ENCODE measurements at places on chromosomes 11 and 22.
A peak's percentile ranks its signal among the peaks of the same experiment; 100 is the strongest.

- no peak for ATAC-seq
Observed at GRCh38 chr11:74490941-74491340, 2.6 kb downstream of the LIPT2 start.

DNA sequence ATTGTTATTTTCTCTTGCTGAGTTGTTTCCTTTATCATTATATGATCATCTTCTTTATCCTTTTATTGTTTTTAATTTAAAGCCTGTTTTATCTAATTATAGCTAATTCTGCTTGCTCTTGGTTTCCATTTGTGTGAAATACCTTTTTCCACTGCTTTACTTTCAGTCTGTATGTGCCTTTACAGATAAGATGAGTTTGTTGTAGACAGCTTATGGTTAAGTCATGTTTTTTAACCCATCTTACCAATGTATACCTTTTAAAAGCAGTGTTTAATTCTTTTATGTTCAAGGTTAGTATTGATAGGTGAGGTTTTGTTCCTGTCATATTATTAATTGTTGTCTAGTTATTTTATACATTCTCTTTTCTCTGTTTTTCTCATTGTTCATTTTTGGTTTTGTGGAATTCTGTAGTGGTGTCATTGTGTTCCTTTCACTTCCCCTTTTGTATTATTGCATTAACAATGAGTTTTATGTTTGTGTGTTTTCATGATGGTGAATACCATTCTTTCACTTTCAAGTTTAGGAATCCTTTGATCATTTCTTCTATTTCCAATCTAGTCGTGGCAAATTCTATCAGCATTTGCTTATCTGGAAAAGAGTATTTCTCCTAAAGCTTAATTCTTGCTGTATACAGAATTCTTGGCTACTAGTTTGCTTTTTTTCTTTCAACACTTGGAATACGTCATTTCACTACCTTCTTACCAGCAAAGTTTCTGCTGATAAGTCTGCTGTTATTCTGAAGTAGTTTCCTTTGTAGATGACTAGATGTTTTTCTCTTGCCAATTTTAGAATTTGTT lies 21.8 kb downstream of the OR5AN1 start:
- no peak for ATAC-seq

DNA sequence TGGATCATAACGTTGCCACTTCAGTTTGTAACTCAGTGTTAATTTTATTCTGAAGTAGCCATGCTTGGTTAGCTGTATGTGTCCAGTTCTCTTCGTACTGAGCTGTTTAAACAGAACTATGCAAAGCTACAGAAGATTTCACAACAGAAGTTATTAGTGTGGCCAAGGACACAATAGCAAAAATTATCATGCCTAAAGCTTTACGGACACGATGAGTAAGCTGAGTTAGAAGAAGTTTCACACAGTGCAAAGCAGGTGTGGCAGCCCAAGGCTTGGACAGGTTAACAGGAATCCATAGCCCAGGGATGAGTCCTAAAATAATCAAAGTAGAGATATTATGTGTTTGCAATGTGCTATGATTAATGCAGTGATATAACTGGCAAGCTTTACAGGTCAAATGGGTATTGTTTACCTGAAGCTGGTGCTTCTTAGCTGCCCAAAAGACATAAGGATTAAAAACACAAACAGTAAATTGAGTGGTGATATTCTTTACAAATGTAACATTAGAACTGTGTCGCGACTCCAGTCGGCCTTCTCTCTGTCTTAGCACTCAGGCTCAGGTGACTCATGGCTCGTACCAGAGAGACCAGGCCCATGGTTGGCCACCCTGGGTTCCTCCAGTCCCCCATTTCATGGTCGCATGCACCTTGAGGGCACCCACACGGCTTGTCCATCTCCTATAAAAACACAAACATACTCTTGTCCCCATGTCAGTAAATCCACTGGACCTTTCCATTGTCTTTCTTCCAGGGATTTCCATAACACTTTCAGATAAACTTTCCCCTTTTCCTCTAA lies 35.5 kb upstream of the NCAM1 start:
- ATAC-seq, result peak; percentile 31

DNA sequence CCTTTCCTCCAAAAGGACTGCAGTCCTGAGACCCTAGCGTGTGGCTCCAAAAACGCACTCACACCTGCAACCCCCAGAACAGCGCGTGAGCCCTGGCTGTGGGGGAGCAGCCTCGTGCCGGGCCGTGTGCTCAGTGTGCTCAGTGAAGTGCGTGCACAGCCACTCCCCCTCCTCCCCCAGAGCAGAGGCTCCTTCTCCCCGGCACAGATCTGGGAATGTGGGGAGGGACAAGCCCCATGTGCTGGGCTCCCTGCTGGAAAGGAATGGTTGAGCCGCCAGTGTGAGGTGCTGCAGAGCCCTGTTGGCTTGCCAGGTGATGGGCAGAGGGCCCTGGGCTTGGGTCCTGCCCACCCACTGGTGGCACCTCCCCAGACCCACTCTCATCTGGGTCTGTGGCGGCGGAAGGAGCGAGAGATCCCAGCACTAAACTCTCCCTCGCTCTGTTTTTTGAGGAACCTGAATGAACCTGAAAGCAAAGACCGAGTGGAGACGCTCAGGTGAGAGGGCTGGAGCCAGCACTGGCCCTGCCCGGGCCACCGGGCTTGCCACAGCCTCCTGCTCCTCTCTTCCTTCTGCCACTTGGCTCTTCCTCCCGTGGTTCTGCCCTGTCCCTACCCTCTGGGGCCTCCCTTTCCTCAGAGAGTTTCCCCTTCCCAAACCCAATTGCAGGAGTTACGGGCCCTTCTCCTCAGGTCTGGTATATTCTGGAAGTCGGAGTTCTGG lies 9.0 kb downstream of the RCOR2 start:
- no peak for ATAC-seq

- ATAC-seq, result no peak
Observed at GRCh38 chr11:129260750-129261149, 68.6 kb upstream of the ARHGAP32 start.

GRCh38 chr11:75771646-75772410 lies 3.2 kb downstream of the DGAT2 start:
- peak; percentile 53 for ATAC-seq

- ATAC-seq, result peak; percentile 66
Observed at GRCh38 chr11:60951904-60952741, at the start of gene SLC15A3. TSS of gene SLC15A3 (minus strand) at chr11:60952176. CDS start at chr11:60951551, 625 bp downstream.

GRCh38 chr22:41982865-41983264 lies 13.6 kb downstream of the SEPTIN3 start:
- no peak for ATAC-seq

DNA sequence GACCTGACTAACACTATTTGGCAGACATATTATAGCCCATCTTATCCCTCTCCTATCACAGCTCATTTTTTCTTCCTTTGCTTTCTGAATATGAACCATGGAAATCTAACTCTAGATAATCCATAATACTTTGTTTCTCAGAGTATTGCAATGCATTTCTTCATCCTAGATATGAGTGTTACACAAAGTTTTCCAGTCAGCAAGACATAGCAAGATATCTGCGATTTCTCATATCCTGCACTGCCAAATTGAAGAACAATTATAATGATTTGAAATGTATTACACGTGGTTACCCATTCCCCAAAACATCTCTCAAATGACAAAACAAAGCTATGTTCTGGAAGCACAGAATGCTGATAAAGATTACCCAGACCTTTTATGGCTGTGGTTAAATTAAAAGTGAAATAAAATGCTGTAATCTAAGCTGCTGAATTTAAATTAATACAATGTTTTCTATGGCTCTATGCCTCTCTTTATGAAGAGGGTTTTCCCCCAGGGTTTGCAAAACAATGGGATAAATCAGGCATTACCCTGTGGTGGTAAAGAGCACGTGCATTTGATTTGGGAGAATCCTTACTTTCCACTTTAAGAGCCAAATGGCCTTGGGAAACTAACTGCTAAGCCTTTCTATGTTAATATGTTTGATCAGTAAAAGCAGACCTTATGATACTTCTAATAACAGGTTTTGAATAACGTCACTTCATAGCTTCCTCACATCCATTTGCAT lies 1291.0 kb upstream of the CNTN5 start:
- ATAC-seq, result no peak

DNA sequence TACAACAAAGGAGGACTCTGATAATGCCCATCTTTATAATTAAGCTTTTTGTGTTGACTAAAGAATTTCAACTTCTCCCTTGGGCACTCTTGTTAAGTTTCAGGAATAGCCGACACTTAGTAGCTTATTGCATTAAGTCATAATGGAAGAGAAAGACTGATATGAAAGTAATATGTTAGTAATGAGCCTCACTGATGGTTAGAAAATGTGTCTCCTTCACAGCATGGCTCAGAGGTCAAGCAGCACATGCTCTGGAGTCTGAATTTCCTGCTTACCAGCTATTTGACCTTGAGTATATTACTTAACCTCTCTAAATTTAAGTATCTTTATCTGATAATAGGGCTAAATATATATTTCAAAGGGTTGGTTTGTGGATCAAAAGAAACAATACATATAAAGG lies 39.0 kb downstream of the PDGFD start:
- no peak for ATAC-seq

- peak; percentile 60 for ATAC-seq
Observed at GRCh38 chr11:44943118-44943517, 7.6 kb downstream of the TP53I11 start.

- no peak for ATAC-seq
Observed at GRCh38 chr11:111772535-111772934, 6.3 kb upstream of the PPP2R1B start.

- no peak for ATAC-seq
Observed at GRCh38 chr11:88332851-88333250, 4.7 kb downstream of the CTSC start.

DNA sequence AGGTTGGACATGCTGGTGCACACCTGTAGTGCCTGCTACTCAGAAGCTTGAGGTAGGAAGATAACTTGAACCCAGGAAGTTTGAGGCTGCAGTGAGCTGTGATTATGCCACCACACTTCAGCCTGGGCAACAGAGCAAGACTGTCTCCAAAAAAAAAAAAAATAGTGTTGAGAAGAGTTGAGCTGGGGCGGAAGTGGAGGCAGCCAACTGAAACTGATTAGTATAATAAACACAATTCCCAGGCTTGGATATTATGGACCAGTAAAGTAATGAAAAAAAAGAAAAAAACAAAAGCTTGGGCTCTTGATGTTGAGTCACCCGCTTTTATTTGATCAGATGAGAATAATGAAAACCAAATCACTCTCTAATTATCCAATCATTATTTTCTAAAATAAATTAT lies 21.0 kb downstream of the LDLRAD3 start:
- ATAC-seq, result no peak

- ATAC-seq, result no peak
Observed at GRCh38 chr11:3380706-3381545, 2.0 kb upstream of the ZNF195 start.

DNA sequence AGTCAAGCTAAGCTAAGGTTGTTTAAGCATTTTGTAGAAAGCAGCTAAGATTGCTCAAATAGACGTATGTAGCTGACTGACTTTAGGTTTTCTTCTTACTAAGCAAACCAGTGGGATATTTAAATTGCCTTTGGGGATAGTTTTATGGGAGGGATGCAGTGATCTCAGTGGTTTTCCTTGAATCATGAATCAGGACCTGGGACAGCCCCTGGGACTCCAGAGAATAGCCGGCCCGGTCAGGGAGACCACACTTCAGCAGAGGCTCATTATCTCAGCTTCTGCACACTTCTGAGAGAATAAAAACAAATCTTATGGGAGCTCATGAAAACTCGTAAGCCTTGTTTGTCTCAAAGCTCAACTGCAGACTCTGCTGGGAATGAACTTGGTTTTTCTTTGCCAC lies at the start of gene OR9I1:
Gene OR9I1 (minus strand): TSS at position 62 of the 400 bp plus-strand sequence. CDS start 6,086 bp downstream, outside the sequence.
- no peak for ATAC-seq

DNA sequence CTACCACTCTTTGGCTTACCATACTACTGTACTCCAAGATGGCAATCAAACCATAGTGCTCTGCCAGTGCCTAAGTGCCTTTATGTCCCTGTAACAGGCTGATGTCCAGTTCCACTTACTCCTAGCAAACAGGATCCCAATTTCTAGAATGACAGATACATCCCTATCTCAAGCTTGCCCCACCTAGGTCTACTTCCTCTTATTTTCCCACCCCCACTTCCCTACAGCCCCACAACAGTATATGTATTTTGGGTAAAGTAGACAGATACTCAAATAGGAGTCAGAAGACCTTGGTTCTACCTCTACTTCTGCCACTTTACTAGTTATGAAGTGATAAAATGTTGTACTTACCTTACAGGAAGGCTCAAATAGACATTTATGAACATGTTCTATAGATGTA lies 24.1 kb downstream of the SIK3 start:
- ATAC-seq, result no peak

DNA sequence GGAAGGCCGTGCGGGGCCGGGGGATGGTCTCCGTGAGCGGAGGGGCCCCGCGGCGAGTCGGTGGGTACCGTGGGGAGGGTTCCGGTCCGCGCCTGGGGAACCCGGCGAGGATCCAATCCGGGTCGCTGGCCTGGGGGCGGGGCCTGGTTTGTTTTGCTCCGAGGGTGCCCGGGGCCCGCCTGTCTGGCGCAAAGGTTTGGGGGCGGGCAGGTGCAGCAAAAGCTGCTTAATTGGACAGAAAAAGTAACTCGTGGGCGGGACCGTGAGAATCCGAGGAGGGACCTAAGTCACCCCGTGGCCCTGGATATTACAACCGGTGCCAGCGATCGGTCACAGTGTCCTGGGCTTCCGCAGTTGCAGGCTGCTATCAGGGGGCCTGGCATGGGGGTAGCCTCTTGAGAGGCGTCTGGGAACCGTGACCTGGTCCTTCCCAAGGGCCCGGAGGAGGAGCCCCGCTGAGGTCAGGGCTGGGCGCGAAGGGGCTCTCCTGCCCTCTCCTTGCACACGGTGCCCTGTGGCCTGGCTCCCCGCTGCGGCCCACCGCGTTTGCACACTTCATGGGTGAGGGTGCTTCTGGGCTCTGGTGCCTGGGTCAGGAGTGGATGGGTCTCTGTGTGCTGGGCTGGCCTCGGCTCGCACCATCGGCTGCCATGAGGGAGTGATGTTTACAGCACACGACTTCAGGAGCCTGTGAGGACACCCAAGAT lies 1.4 kb downstream of the PNPLA2 start:
- ATAC-seq, result peak; percentile 60

DNA sequence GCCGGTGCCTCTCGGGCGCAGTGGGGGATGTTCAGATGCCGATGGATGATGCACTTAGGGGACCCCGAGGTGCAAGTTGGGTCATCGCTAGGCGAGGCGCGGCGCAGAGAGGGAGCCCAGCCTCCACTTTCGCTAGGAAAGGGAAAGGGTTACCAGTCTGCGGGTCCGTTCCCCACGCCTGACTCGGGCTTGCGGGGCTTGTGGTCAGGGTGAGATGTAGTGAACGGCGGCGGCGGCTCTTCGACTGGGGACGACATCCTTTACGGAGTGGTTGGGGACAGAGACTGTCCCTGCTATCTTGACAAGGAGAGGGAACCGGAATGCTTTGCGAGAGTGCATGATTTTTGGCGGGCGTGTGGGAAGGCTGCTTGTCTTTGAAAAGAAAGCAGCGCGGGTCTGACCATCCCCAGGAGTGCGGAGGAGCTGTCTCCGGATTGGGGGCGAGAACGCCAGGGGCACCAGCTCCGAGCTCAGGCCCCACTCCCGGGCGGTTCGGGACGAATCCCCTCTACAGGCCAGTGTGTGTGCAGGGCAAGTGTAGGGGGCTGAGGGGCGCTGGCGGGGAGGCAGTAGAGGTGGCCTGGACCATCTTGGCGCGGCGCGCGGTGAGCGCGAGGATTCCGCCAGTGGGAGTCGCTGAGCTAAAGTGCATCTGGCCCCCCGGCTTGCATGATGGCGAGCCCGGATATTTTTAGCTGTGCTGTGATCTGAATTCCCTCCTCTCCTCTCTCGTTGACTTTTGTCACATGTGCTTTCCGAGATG lies 1.1 kb downstream of the FAT3 start:
- ATAC-seq, result no peak
